ENCODE measurements at places on chromosomes 2 and 18. TPM values are rescaled to one million over a fixed set of nuclear protein-coding genes. Genes with fewer than 3 reads are reported as not detected.

MROH2A gene
- total RNA-seq = 20.4 TPM

SATB2 gene
- total RNA-seq = 1.9 TPM

DSG4 gene
- not detected for total RNA-seq

PDCL3 gene
- total RNA-seq = 13.3 TPM

- DNase-seq = no peak
Observed at GRCh38 chr2:159613651-159614285, 2.6 kb downstream of the BAZ2B start.

GRCh38 chr2:204931562-204931961 lies 386.3 kb downstream of the PARD3B start:
- no peak for DNase-seq

All from thyroid gland (tissue), 4 donors.